ENCODE measurements at places on chromosomes 1 and 21.

GRCh38 chr1:71859806-71860205 lies 422.5 kb downstream of the NEGR1 start:
- DNase-seq = no peak

- DNase-seq = no peak
These were observed 98.5 kb upstream of the SLC25A33 start for GRCh38 chr1:9440763-9441194.

DNA sequence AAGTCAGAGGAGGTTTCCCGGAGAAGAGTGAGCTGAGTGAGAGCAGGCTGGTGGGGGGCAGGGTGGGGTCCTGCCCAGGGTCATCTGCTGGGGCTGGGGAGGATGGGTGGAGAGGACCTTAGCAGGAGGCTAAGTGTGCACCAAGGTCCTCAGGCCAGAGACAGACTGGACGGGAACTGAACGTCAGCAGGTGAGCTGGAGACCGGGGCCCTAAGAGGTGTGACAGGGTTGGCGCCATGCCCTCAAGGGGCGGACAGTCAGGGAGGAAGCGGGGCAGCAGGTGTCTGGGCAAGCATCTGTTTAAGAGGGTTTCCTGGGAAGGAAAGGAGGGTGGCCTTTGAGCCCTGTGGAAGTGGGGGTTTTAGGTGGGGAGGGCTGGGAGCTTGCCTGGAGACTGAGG lies 13.6 kb upstream of the PTPN7 start:
- DNase-seq = no peak

GRCh38 chr1:54804471-54805132 lies 3.5 kb upstream of the TTC22 start:
- no peak for DNase-seq

DNA sequence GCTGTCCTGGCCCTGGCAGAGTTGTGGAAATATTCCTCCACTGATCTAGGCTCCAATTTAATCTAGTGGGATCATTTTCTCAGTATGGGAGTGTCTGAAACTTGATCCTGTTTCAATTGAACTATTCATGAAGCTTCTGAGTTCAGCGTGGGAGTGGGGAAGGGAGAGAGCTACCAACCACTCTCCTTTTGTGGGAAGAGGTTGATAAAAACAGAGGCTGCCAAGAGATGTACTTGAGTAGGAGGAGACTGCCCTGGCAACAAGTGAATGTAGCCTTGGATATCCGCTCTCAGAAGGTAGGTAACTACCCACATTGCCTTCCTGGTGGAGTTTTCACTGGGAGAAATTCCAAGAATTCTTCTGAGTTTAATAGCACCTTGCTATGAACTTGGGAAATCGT lies at the start of gene CTXND2:
Gene CTXND2 (plus strand): TSS at position 119 of the 400 bp plus-strand sequence. CDS start 25,179 bp downstream, outside the sequence.
- DNase-seq = no peak

DNA sequence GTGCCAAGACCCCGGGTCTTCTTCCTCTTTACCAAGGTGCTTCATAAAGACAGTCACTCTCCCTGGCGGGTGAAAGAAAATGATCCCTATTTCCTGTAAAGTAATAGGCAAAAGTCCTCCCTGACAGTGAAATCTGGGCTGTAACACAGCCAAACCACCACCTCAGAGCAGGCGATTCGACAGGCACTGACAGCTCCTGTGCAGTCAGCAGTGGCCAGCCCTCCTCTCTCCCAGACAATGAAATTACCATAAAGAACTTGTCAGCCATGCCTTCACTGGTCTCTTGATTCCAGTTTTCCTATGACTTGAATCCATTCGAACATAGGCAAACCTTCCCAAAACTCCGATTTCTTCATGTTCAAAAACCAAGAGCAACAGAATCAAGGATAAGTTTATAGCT lies 492.2 kb upstream of the DAB1 start:
- no peak for DNase-seq

- DNase-seq = no peak
These were observed 29.9 kb downstream of the NAV1 start for GRCh38 chr1:201568859-201569294.

DNA sequence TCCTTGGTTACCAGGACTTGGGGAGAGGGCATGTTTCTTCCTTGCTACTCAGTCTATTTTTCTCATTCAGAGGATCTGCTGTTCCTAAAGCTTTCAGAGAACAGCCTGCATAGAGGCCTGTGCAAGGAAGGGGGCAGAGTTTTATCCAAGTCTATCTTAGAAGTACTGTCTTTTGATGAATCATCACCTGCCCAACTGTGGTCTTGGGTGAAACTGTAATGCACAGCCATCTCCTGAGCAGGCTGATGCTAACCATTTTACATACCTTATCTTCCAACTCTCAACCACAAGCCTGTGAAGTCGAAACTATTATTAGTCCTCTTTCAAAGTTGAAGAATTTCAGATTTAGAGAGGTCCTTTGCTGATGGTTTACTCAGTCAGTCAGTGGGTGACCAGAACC lies 368.0 kb downstream of the HHAT start:
- DNase-seq = no peak

DNA sequence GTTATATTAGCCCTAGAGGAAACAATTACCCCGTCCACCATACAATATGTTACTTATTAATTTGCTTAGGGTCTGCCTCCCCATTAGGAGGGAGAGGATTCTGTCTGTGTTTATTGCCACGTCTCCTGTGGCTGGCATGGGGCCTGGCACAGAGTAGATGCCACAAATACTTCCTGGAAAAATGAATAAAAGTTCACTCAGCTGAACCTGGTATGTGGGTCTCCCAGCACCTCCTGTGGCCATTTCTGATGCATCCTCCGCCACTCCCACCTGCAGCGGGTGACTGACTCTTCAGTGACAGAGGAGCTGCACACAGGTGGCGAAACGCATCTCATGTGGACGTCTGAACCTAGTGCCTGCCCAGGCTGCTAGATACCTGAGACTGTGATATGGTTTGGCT lies 112.7 kb downstream of the CLIC6 start:
- no peak for DNase-seq

DNA sequence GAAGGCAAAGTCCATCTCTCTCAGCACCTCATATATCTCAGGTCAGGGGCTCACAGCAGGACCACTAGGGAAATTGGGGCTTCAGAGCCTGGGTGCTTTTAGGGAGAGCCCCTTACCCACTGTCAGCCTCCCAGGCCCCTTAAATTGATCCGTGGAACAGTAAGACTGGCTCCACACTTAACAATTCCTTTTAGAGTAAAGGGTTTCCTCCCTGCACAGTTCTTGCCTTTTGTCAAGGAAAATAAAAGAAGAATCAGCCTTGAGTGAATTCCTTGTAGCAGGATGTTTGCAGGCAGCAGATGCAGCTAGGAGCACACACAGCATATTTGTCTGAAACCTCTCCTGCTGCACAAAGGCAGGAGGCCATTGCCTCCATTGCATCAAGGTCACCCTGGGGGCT lies 184.9 kb downstream of the SEC16B start:
- no peak for DNase-seq

DNA sequence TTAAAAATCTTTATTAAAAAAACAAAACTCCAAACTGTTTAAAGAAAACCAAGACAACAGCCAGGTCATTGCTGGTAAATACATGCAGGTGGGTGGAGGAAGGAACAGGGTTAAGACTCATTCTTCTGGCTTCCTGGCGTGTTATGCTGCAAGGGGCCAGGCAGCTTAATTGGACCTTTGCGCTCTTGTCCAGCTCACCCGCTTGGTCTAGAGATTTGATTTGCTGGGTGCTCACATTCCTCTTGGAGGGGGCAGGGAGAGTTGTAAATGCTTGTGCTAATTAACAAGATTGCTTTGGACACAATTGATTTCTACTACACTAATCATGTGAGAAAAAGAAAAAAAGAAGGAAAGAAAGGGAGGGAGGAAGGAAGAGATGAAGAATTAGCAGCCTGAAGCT lies 10.5 kb downstream of the CEP104 start:
- no peak for DNase-seq

- no peak for DNase-seq
These were observed at the start of gene TMEM52 for GRCh38 chr1:1918901-1919303. Gene TMEM52, minus strand, starts transcription at chr1:1919279. Its CDS starts 14 bp downstream, at chr1:1919265.

GRCh38 chr1:171160639-171161354 lies 24.3 kb upstream of the FMO2 start:
- peak; percentile 42 for DNase-seq

DNA sequence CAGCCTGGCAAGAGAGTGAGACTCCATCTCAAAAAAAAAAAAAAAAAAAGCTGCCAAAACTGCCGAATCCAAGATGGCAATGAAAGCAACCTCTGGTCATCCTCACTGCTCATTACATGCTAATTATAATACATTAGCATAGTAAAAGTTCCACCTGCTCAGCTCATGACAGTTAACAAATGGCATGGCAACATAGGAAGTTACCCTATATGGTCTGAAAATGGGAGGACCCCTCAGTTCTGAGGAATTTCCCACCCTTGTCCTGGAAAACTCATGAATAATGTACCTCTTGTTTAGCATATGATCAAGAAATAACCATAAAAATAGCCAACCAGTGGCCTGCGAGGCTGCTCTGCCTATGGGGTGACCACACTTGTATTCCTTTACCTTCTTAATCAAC lies 93.1 kb upstream of the PGBD5 start:
- no peak for DNase-seq

DNA sequence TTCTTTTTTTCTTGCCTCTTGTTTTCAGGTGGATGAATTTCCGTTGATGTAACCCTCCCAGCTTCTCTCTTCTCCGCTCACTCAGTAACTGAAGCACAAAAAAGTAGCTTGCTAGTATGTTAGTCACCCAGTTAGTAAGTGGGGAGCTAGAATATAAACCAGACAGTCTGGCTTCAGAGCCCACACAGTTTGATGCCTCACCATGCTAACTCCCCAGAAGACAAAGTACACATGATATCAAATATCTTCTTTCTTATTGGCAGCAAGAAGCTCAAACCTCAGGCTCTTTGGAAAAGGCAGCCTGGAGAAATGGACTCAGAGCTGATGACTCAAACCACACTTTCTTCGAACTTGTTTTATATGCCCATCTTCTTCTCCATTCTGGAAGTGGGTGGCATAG lies 187.5 kb upstream of the PLXNA2 start:
- no peak for DNase-seq

DNA sequence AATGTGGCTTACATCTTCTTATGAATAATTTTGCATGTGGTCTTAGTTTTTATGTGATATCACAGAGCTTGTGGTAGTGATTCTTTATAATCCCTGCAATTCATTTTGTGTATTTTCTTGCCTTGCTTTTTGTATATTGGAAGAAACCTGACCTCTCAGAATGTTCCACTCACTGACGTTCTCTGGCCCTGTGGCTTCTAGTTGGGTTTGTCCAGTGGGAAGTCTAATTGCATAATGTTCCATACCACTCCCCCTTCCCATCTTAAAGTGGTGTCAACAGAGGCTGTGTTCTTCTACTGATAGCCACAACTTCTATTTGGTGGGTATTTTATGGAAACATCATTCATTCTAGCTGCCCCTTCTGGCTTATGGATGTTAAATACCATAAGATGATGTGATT lies 225.3 kb downstream of the BACH1 start:
- no peak for DNase-seq

DNA sequence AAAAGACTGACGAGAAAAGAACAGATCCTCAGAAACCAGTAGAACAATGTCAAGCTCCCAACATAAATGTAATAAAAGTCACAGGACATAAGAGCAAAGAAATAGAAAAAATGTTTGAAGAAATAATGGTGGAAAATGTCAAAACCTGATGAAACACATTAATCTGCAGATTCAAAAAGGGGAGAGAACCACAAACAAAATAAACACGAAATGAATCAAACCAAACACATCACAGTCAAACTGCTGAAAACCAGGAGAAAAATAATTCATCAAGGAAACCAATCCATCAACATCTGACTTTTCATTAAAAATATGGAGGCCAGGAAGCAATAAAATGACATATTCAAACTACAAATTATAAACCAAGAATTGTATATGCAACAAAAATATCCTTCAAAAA lies 31.9 kb downstream of the TRIM33 start:
- DNase-seq = no peak

GRCh38 chr1:232398823-232399222 lies 231.1 kb downstream of the SIPA1L2 start:
- no peak for DNase-seq

- DNase-seq = no peak
These were observed 20.4 kb upstream of the ITLN2 start for GRCh38 chr1:160975026-160975425.

DNA sequence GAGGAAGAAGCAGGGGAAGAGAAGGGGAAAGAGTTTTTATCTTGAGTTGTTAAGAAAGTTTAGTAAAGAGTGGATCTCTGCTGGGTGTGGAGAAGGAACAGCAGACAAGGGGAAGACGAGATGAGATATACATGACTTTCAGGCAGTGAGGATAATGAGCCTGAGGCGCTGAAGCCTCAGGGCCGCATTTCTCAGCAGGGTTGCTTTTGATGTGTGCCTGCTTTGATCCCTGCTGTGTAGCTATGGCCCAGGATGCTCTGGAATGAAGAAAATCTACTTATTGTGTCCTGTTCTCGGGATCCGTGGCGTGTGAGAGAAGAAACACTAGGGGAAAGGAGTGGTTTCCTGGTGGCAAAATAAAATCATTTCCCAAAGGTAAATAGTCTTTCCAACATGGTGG lies 15.1 kb upstream of the RPE65 start:
- no peak for DNase-seq

GRCh38 chr1:119285482-119285881 lies 83.1 kb upstream of the HAO2 start:
- no peak for DNase-seq

DNA sequence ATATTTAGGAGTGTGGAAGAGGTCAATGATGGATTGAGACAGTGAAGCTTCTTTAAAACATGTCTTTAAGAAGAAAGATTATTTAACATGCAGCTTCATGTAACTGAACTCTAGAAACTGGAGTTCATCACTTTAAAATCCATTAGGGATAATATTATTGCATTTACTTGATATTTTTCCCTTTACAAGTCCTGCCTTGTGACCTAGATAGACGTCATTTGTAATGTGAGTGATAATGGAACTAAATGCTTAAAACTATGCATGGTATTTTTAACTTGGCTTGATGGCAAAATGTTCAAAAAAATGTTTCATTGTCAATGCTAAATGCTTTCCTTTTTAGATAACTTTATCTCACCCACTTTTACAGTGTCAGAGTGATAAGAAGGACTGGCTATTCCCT lies 723.7 kb downstream of the RWDD3 start:
- no peak for DNase-seq

- DNase-seq = peak; percentile 43
These were observed 30.1 kb downstream of the DHX9 start for GRCh38 chr1:182869241-182869666.

GRCh38 chr1:64033667-64034220 lies 169.7 kb upstream of the UBE2U start:
- DNase-seq = no peak

GRCh38 chr1:48524892-48525467 lies 53.0 kb upstream of the SPATA6 start:
- no peak for DNase-seq

DNA sequence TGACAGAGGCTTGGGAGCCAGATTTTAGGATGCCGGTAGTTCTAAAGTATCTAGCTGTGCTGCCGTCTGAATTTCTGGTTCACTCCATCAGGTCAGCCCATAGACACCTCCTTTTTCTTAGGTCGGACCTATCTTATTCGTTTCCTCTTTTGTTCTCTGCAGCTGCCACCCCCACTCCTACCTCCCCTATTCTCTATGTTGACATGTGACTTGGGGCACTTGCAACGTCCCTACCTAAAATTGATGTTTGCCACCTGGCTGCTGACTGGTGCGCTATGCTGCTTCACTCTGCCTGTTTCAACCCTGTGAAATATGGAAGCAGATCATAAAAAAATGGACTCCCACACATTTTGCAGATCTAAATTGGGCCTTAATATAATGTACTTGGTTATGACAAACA lies 55.3 kb downstream of the PBX1 start:
- DNase-seq = no peak
